ENCODE measurements at places on chromosomes 12 and 14. TPM values are rescaled to one million over a fixed set of nuclear protein-coding genes. Genes with fewer than 3 reads are reported as not detected.

GPR84 gene
- total RNA-seq = 0.79 TPM

TMEM132D gene
- total RNA-seq = 0.28 TPM

GARIN6 gene
- total RNA-seq = not detected

HOXC9 gene
- not detected for total RNA-seq

TROAP gene
- 0.32 TPM for total RNA-seq

KLRF1 gene
- total RNA-seq = 0.28 TPM

REP15 gene
- total RNA-seq = 0.39 TPM

LBHD2 gene
- total RNA-seq = not detected

KLRC1 gene
- 0.19 TPM for total RNA-seq

OTX2 gene
- not detected for total RNA-seq

CCDC198 gene
- total RNA-seq = 17.1 TPM

SLC4A8 gene
- 3.1 TPM for total RNA-seq

NID2 gene
- 3.3 TPM for total RNA-seq

TAS2R43 gene
- 0.18 TPM for total RNA-seq

OR11G2 gene
- not detected for total RNA-seq

HOMEZ gene
- total RNA-seq = 5.4 TPM

ATL1 gene
- 4.2 TPM for total RNA-seq

LRFN5 gene
- 0.28 TPM for total RNA-seq

DTX3 gene
- total RNA-seq = 22.9 TPM

METTL3 gene
- 22.6 TPM for total RNA-seq

LALBA gene
- not detected for total RNA-seq

RHOJ gene
- total RNA-seq = 2.7 TPM

PTPRO gene
- 0.28 TPM for total RNA-seq

COA8 gene
- 27.8 TPM for total RNA-seq

TAS2R13 gene
- 0.69 TPM for total RNA-seq

ITGB7 gene
- total RNA-seq = 1.2 TPM

CDKN3 gene
- total RNA-seq = not detected

RNASE3 gene
- not detected for total RNA-seq

ADGRD1 gene
- 6.7 TPM for total RNA-seq

ARG2 gene
- 1.2 TPM for total RNA-seq

VDR gene
- total RNA-seq = 5.5 TPM

GPRC5D gene
- total RNA-seq = 0.24 TPM

KRT80 gene
- total RNA-seq = 5.0 TPM

BIN2 gene
- 0.75 TPM for total RNA-seq

FAM222A gene
- 2.6 TPM for total RNA-seq

TAS2R19 gene
- total RNA-seq = 1.6 TPM

OR4L1 gene
- not detected for total RNA-seq

RASSF9 gene
- 2.8 TPM for total RNA-seq

INSM2 gene
- total RNA-seq = not detected

LRRK2 gene
- 8.3 TPM for total RNA-seq

TAS2R20 gene
- 0.98 TPM for total RNA-seq

CYP46A1 gene
- total RNA-seq = 1.8 TPM

KCNH3 gene
- 1.4 TPM for total RNA-seq

SCNN1A gene
- 28.2 TPM for total RNA-seq

TC2N gene
- total RNA-seq = 96.5 TPM

PYGL gene
- total RNA-seq = 17.8 TPM

RND1 gene
- 0.95 TPM for total RNA-seq

FERMT2 gene
- 16.2 TPM for total RNA-seq

HSPA2 gene
- total RNA-seq = 4.3 TPM

GLI1 gene
- 0.73 TPM for total RNA-seq

SERPINA10 gene
- total RNA-seq = 0.58 TPM

LRP1-AS gene
- total RNA-seq = not detected

Data from pancreas (tissue), 10 donors.